ENCODE measurements at places on chromosomes 1 and 21.

GRCh38 chr1:223123011-223123610 is 19.9 kb downstream of the TLR5 start:
- DNase-seq = no peak

DNA sequence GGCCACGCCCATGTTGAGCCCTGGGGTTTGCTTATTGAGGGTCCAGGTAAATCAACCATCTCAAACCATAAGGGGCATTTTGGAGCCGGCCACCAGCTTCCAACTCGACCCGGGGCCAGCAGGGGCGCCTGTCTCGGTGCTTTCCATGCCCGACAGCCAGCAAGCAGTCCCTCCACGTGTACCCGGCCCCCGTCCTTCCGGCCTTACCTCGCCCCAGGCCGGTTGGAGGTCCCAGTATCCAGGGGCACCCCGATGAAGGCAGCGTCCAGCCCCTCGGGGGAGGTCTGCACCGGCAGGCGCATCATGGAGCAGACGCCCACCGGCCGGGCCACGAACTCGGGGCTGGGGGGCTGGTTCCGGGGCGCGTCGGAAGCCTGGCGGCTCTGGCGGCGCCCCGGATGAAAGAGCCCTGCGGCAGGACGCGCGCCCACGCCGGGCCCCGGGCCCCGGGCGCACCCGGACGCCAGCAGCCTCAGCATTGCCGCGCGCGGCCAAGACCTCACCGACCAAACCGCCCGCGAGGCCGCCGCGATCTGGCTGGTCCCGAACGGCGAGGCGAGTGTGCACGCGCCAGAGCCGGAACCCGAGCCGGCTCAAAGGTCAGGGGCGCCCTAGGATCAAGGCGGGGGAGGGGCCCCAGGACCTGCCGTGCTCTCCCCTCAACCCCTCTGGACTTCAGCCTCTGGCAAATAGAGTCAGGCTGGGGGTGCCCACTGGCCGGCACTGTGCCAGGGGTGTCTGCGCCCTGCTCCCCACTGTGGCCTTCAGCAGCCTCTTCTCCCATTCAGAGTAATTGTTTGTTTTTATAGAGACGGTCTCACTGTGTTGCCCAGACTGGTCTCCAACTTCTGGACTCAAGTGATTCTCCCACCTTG is at the start of gene AGMAT:
AGMAT (minus strand) TSS at position 563 of the 875 bp plus-strand sequence; CDS start at position 479, 84 bp downstream.
- DNase-seq = peak; percentile 37

DNA sequence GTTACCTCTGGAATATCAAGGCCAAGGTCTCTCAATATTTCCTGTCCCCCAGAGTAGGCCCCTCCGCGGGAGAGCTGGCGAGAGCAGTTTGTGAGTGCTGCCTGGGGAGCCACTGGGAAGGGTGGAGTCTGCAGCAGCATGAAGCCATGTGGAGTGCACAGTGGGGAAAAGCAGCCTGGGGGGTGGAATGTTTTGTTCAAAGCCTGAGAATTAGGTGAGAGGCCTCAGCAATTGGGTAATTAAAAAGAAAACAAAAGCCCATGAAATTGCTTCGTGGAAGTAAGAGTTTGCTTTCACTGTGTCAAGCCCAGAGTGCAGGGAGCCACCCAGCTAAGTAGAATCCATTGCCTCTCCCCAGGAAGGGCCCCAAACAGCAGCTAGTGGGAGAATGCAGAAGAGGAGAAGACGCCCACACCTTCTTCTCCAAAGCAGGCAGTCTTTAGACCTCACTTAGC is 30.2 kb upstream of the DISC1 start:
- no peak for DNase-seq

- no peak for DNase-seq
Observed at GRCh38 chr1:109027841-109028240, 14.1 kb downstream of the WDR47 start.

DNA sequence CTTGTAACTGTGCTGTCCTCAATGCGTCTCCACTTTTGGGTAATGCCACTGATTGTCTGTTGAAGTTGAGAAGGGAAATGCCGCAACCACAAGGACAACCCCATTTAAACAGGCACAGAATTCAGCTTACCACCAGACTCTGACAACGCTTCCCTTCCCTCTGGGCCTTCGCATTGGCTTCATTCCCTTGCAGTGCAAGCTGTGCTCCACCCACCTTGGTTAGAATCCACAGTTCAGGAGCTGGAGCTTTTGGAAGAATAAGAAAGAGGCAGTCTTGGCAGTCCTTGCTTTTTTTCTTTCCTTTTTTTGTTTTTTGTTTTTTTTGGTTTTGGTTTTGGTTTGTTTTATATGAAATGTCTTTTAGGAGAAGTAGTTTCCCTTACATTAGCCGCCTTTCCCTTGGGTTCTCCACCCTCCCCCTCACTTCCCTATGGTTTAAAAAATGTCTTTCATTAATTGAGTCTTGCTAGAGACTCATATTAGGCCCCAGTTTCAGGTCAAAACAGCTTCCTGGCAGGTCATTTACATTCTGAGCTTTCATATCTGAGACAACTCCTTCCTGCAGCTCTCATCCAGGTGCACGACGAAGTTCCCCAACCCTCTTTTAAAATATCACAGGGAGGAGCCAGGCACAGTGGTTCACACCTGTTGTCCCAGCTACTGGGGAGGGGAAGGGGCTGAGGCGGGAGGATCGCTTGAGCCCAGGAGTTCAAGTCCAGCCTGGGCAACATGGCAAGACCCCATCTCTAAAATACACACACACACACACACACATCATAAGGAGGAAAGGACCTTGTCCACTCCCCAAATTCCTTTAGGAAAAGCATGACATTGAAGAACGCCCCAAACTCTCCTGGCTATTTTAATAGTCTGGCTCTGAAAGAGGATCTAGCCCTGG is 20.7 kb upstream of the LAX1 start:
- no peak for DNase-seq

- no peak for DNase-seq
Observed at GRCh38 chr1:3821004-3821403, 24.7 kb upstream of the LRRC47 start.

GRCh38 chr1:201745023-201745422 is 83.9 kb upstream of the IPO9 start:
- DNase-seq = no peak

- DNase-seq = no peak
Observed at GRCh38 chr21:18387994-18388393, 15.6 kb downstream of the TMPRSS15 start.

DNA sequence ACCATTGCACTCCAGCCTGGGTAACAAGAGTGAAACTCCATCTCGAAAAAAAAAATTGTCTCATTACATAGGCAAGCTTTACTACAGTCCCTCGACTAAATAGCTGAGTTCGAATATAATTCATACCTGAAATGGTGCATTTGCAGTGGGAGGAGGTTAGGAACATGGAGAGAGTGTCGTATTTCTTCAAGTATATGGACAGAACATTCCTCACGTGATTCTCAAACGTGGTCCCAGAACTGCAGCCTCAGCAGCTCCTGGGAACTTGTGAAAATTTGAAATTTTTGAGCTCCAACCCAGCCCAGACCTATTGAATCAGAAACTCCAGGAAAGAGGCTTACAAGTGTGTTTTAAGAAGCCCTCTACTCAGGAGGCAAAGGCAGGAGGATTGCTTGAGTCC is 7.2 kb downstream of the CDA start:
- no peak for DNase-seq

All from activated gamma-delta T cell treated with anti-CD3 and anti-CD28 coated beads, Interleukin-2, amount 50 U/mL, for 16 hours (primary cell).